ENCODE measurements at places on chromosomes 1 and 21.
A peak's percentile ranks its signal among the peaks of the same experiment; 100 is the strongest.

DNA sequence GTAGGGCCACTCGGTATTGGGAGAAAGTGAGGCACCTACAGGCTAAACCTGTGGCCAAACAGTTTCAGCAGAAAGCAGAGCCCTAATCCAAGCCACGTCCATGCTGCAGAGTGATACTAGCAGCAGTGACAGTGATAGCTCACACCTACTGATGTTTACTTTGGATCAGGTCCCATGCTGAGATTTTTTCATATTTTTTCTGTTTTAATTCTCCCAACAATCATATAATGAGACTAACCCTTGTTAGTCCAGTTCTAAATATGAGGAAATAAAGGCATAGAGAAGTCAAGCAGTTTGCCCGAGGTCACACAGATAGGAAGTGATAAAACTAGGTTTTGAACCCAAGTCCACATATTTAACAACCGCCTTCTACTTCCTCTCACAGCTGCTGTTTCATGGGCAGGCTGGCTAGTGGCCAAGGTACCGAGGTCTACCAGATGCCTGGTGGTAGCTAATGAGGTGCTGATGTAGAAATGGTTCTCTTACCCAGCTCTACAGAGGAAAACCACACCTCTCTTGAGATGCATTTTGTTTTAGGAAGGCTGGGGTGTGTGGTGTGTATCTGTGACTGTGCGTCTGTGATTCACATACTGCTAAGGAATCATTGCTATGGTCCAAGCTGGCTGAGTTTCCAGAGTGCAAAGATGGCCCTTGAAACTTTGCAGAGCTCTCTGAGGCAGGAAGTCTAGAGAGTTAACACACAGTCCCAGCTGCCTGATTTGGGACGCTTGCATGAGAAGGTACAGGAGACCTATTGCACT is 80.3 kb upstream of the ARTN start:
- no peak for DNase-seq

GRCh38 chr1:234975122-234975940 is 153.3 kb downstream of the TOMM20 start:
- peak; percentile 81 for DNase-seq

DNA sequence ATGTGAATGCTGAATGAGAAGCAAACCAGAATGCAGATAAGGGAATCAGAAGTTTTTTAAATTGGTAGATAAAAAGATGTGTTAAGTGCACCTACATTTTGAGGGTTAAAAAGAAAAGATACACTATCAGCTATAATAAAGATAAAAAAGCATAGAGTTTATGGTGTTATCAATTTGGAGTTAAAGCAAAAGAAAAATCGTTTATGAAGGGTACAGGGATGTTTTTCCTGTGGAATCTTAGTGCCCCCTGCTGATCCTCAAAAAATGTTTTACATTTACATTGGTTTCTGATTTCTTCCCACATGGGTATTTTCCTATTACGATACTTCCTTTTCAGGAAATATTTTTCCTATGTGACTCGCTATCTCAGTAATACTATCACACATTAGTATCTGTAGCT is 293.5 kb downstream of the MRPL39 start:
- DNase-seq = peak; percentile 13

DNA sequence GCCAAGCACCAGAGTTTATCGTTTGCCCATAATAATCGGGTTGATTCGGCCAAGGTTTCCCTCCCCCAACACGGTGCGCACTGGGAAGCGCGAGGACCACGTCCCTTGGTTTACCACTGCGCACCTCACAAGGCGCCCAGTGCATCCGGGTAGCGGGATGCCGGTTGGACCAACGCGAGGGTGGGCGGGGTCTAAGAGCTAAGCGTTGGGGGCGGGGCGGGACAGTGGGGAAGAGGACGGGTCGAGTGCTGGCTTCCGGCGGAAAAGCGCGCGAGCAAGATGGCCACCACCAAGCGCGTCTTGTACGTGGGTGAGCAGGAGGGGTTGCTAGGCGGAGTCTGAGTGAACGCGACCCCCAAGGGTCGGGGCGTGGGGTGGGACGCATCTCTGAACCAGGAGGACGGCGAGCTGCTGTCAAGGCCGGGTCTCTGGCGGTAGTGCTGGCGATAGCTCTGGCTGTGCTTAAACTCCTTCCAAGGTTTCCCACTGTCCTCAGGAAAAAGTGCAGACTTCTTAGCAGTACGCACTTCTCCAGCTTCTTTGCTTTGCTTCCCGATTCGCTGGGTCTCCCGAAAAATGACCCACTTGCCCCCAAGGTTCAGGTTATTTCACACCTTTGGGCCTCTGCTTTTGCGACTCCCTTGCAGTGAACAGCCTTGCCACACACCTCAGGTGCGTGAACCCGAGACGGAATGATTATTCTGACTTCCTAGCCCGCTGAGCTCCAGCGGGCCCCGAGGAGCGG is at the start of gene PPIE:
Gene PPIE, plus strand, starts transcription at position 261 of the 745 bp plus-strand sequence. Its CDS starts 19 bp downstream, at position 280.
- DNase-seq = peak; percentile 82
